ENCODE measurements at places on chromosomes 6 and 20. TPM values are rescaled to one million over a fixed set of nuclear protein-coding genes. Genes with fewer than 3 reads are reported as not detected.
A peak's percentile ranks its signal among the peaks of the same experiment; 100 is the strongest.

The EFHC1 gene
- total RNA-seq = 17.3 TPM

DNA sequence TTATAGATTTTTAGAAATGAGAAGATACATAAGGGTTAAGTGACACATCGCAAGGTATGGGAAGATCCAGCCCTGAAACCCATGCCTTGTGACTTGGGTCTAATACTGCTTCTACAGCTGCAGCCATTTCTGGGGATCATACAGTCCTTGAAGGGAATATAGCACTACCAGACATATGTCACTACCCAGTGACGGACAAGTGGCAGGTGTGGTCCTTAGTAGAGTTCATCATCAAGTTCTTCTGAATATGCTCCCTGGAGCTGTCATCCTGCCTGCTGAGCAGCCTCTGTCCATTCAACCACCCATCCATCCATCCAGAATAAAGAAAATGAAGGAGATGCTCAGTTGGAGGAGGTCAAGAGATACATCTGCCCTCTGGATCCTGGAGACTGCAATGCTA is 118.6 kb upstream of the ASF1A start:
- no peak overlapping the region for H3K27ac ChIP-seq
- DNase-seq = no peak
- H3K36me3 ChIP-seq = no peaks in the 10 kb centered on the region
- peaks cover 6% of the 10 kb centered on the region for H3K27me3 ChIP-seq

DNA sequence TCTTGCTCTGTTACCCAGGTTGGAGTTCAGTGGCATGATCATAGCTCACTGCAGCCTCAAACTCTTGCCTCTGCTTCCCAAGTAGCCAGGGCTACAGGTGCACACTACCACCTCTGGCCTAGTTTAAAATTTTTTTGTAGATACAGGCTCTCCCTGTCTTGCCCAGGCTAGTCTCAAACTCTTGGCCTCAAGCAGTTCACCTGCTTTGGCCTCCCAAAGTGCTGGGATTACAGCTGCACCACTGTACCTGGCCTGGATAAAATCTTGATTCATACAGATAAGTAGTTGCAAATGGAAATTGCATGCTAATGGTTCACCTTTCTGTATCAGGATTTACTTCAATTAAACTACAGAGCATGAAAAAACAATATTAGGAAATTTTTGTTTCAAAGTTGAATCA is 4.2 kb downstream of the CD2AP start:
- no peaks in the 10 kb centered on the region for H3K27me3 ChIP-seq
- H3K4me3 ChIP-seq = no peak overlapping the region
- no peak overlapping the region for H3K27ac ChIP-seq
- peaks cover 5% of the 10 kb centered on the region for H3K36me3 ChIP-seq
- no peak for DNase-seq

The FAM83B gene
- not detected for total RNA-seq

DNA sequence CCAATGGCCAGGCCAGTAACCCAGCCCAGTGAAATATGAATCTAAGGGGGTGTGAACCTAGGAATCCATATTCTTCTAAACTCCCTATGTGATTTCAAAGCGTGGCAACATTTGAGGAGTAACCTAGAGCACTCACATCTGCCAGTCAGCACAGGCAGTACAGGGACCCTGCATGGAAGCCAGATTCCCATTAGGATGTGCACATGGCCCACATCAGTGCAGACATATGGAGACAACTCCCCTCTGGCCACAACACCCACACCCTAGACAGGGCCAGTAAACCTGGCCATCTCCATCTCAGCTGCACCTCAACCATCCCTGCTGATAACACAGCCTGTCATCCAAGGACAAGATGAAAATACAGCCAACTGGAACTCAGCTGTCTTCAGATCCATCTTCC is 56.5 kb downstream of the KIF16B start:
- no peaks in the 10 kb centered on the region for H3K4me1 ChIP-seq
- no peak overlapping the region for H3K4me3 ChIP-seq
- no peaks in the 10 kb centered on the region for H3K27me3 ChIP-seq
- no peaks in the 10 kb centered on the region for H3K36me3 ChIP-seq

The PLEKHG1 gene
- not detected for total RNA-seq

The BPI gene
- total RNA-seq = not detected

- H3K4me1 ChIP-seq = peaks cover 12% of the 10 kb centered on the region
- H3K27me3 ChIP-seq = peaks cover 3% of the 10 kb centered on the region
- H3K27ac ChIP-seq = no peak overlapping the region
- H3K36me3 ChIP-seq = no peaks in the 10 kb centered on the region
- no peak overlapping the region for H3K4me3 ChIP-seq
- DNase-seq = no peak
Measured at GRCh38 chr6:2754393-2754792, 3.7 kb upstream of the MYLK4 start.

The SYTL3 gene
- total RNA-seq = 5.1 TPM

GRCh38 chr6:116648156-116648555 is 20.4 kb downstream of the ZUP1 start:
- peak overlapping the region; percentile 57 for H3K27ac ChIP-seq
- H3K27me3 ChIP-seq = peaks cover 1% of the 10 kb centered on the region
- H3K4me3 ChIP-seq = no peak overlapping the region

The KHDRBS2 gene
- total RNA-seq = not detected

DNA sequence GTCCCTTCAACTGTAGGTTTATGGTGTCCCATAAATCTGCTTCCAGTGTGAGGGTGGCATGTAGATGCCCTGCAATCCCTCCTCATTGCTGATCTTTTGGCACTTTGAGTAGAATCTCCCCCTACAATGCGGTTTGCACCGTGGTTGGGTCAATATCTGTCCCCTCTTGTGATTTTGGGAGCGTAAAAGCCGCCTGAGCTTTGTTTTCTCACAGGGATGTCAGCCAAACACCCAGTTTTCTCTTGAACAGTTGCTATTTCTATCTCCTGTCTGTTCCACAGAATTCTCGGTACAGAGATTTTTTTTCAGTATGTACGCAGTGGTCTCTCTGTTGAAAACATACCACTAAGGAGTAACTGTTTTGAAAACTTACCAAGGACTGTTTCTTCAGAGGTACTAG is 21.8 kb downstream of the CDS2 start:
- H3K36me3 ChIP-seq = peaks cover 4% of the 10 kb centered on the region
- peaks cover 26% of the 10 kb centered on the region for H3K4me1 ChIP-seq
- no peaks in the 10 kb centered on the region for H3K27me3 ChIP-seq
- no peak overlapping the region for H3K27ac ChIP-seq
- no peak for DNase-seq
- no peak overlapping the region for H3K4me3 ChIP-seq

DNA sequence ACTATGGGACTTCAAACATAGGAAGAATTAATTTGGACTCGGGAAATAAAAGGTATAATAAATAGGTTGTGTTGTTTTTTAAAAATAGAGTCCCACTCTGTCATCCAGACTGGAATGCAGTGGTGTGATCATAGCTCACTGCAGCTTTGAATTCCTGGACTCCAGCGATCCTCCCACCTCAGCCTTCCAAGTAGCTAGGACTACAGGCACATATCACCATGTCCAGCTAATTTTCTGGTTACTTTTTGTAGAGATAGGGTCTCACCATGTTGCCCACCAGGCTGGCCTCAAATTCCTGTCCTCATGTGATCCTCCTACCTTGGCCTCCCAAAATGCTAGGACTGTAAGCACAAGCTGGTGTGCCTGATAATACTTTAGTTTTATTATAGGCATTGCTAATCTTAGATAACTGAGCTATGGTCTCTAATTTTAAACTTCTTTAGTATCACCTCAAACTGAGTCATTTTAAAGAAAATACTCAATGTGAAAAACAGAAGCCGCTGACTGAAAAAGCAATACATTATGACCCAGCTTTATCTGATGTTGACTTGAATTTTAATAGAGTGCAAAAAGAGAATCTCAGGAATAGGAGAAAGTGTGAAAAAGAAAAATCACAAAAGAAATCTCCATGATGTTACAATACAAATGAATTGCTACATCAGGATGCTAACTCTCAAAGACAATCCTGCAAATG is 251.0 kb downstream of the RNGTT start:
- H3K4me3 ChIP-seq = no peak overlapping the region
- H3K36me3 ChIP-seq = 0 out of 2 replicates have a peak, but pooled peaks cover 4% of the 10 kb centered on the region
- no peaks in the 10 kb centered on the region for H3K4me1 ChIP-seq
- H3K27ac ChIP-seq = no peak overlapping the region

GRCh38 chr6:74320715-74321114 is 624.7 kb downstream of the CD109 start:
- no peak overlapping the region for H3K27ac ChIP-seq
- no peaks in the 10 kb centered on the region for H3K4me1 ChIP-seq
- H3K4me3 ChIP-seq = no peak overlapping the region
- H3K36me3 ChIP-seq = no peaks in the 10 kb centered on the region

The FAM209A gene
- total RNA-seq = not detected

GRCh38 chr6:31490115-31490873 is 7.7 kb upstream of the MICB start:
- no peak overlapping the region for H3K27ac ChIP-seq
- H3K4me1 ChIP-seq = peaks cover 19% of the 10 kb centered on the region
- no peak overlapping the region for H3K4me3 ChIP-seq
- H3K27me3 ChIP-seq = no peaks in the 10 kb centered on the region
- no peaks in the 10 kb centered on the region for H3K36me3 ChIP-seq

DNA sequence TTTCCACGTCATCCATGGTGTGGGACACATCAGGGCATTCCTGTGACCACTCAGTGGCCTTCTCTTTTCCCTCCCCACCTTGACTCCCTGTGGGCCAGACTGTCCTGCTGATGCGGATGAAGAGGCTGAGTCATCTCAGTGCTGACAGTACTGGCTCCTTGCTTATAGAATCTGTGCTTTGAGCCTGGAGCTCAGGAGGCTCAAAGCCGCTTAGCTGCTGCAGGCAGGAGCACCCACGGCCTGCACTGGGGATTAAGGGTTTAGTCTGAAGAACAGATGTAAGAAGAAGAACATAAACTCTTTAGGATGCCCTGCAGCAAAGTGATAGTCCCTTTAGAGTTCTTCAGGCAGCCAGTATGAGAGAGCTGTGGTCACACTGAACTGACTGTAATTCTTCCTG is 642.0 kb upstream of the CHD6 start:
- H3K27ac ChIP-seq = no peak overlapping the region
- DNase-seq = no peak
- H3K4me1 ChIP-seq = no peaks in the 10 kb centered on the region
- no peaks in the 10 kb centered on the region for H3K27me3 ChIP-seq
- peaks cover 5% of the 10 kb centered on the region for H3K36me3 ChIP-seq
- H3K4me3 ChIP-seq = no peak overlapping the region

DNA sequence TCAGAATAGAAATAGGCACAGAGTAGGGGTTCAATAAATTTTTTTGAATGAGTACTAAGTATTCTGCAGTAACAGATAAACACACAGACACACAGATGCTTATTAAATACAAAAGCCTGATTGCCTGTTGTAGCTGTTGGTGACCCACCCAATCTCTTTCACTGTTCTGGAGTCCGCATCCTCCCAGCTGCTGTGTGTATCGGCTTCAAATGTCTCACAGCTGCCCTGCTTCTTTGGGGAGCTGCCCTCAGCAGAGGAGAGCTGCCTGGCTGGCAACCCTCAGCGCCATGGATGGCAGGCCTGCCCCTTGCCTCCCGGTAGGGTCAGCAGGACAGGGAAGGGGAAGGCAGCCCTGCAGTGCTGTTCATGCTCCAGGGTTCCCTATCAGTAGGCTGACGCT is 85.9 kb upstream of the PRND start:
- no peak overlapping the region for H3K4me3 ChIP-seq
- no peak for DNase-seq
- no peaks in the 10 kb centered on the region for H3K27me3 ChIP-seq
- H3K4me1 ChIP-seq = peaks cover 12% of the 10 kb centered on the region

- DNase-seq = no peak
- no peak overlapping the region for H3K4me3 ChIP-seq
Measured at GRCh38 chr6:169707772-169708171, 5.8 kb downstream of the C6orf120 start.

GRCh38 chr20:63641792-63642523 is 11.3 kb downstream of the STMN3 start:
- H3K4me1 ChIP-seq = peaks cover 12% of the 10 kb centered on the region
- H3K36me3 ChIP-seq = 0 out of 2 replicates have a peak, but pooled peaks cover 4% of the 10 kb centered on the region
- H3K27ac ChIP-seq = no peak overlapping the region
- 0 out of 2 replicates have a peak overlapping the region, but pooled peaks have one; percentile 32 for H3K4me3 ChIP-seq

GRCh38 chr6:126539022-126539421 is 199.1 kb downstream of the CENPW start:
- no peak overlapping the region for H3K27ac ChIP-seq
- no peaks in the 10 kb centered on the region for H3K4me1 ChIP-seq
- peak; percentile 10 for DNase-seq
- no peak overlapping the region for H3K4me3 ChIP-seq

DNA sequence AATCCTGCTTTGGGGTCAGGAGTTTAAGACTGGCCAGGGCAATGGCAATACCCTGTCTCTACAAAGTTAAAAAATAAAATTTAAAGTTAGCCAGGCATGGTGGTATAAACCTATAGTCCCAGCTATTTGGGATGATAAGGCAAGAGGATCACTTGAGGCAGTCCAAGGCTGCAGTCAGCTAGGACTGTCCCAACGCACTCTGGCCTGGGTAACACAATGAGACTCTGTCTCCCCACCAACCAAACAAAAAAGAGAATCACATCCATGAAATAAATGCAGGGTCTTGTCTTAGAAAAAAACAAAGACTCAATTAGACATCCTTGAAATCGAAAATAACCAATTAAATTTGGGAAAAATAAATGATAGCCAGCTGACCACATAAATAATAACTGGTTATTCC is 88.9 kb downstream of the PHIP start:
- DNase-seq = no peak
- no peak overlapping the region for H3K27ac ChIP-seq
- H3K27me3 ChIP-seq = no peaks in the 10 kb centered on the region
- H3K4me1 ChIP-seq = no peaks in the 10 kb centered on the region

DNA sequence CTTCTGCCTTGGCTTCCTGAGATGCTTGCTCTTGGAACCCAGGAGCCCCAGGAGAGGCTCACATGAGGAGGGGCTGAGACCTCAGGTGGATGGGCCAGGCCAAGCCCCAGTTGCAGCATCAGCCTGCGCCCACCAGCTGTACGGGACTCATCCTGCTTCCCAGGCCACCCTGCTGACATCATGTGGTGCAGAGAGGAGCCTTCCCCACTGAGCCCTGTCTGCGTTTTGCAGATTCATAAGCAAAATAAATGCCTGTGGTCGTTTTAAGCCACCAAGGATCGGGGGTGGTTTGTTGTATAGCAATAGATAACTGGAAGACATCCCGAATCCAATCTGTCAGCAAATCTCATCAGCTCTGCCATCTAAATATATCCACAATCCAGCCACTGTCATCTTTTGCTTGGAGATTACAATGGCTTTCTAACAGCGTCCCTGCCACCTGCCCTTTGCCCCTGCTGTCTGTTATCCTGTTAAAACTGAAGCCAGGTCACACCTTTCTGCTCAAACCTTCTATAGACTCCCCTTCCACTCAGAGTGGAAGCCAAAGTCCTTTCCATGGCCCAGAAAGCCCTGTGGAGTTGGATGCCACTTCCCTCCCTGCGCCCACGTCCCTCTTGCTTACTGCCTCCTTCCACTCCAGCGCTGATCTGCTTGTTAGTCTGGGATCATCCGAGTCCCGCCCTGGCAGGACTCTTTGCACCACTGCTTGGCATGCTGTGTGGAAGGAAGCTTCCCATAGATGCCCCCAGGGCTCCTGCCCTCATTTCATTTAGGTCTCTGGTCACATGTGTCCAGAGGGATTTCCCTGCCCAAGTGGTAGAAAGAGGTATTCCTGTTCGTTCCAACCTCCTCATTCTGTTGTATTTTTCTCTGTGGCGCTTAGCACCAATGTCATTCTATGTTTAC is 24.0 kb upstream of the MLN start:
- DNase-seq = no peak
- no peak overlapping the region for H3K4me3 ChIP-seq
- peaks cover 38% of the 10 kb centered on the region for H3K27me3 ChIP-seq
- H3K4me1 ChIP-seq = no peaks in the 10 kb centered on the region
- no peak overlapping the region for H3K27ac ChIP-seq

All from HFFc6 (cell line).